ENCODE measurements at places on chromosomes 6 and 20.

- no peak for DNase-seq
Measured at GRCh38 chr20:36663031-36663430, 17.0 kb upstream of the SLA2 start.

DNA sequence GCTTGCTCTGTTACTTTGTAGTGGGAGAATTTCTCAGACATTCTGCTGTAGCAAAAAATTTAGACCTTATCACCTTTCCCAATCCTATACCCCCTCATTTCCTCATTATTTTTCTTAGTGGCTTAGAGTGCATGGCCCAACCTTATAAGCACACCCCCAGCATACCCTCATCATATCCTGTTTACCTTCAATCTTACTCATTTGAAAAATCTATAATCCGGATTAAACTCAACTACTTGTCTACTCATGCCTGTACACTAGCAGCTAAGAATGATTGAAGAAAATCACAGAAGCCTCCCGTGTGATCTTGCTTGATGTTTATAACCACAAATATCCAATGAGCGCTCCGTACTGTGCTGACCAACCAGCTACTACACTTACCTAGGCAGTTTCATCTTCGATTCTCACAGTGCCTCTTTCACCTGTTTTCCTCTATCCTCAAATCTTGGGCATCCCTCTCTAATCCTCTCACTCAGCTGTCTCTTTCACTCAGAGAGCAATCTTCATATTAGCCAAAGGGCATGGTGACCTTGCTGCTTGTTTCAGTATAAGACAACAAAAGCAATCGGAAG, 36.6 kb downstream of the AIG1 start:
- peak; percentile 18 for DNase-seq

GRCh38 chr20:34062570-34063482, 49.2 kb downstream of the EIF2S2 start:
- no peak for DNase-seq

DNA sequence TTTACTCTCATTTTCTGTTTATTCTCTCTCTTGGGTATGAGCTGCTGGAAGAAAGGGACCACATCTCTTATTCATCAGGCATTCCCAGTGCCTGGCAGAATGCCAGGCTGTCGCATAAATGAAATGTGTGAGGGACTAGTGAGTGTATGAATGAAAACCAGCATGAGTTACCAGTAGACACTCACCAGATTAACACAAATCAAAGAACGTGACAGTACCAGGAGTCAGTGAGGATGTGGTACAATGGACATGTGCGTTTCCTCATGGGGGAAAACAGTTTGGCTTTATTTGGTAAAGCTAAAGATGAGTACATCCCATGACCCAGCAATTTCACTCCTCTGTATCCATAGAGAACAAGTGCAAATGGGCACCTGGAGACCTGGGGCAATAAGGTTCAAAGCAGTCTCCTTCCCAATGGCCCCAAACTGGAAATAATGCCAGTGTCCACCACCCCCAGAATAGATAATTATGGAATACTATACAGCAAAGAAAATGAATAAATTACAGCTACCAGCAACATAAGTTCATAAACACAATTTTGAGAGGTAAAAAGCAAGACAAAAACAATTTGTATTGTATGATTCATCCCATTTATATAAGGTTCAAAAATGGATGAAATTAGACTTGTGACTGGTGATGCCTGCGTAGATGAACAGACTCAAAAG, 93.3 kb downstream of the CDH22 start:
- DNase-seq, result no peak

DNA sequence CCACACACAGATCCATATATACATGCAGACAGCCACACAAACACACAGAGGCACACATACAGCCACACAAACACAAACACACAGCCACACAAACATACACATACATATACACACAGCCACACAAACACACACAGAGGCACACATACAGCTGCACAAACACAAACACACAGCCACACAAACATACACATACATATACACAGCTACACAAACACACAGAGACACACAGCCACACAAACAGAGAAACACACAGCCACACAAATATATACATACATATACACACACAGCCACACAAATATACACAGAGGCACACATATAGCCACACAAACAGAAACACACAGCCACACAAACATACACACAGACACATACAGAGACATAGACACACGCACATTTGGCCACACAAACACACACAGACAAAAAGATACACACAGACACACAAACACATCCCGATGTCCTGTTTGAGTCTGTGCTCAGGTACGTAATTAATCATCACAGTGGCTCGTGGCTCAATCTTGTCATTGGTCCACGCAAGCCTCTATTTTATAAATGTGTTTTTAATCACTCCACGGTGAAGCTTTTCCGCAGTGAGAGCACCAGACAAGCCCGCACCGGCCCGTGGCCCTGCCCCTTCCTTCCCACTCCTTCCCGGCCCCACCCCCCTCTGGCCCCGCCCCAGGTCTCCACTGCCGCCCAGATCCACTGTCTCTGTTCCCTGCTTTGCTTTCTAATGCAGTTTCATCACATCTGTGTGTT, 135.3 kb downstream of the CDH4 start:
- DNase-seq, result no peak

DNA sequence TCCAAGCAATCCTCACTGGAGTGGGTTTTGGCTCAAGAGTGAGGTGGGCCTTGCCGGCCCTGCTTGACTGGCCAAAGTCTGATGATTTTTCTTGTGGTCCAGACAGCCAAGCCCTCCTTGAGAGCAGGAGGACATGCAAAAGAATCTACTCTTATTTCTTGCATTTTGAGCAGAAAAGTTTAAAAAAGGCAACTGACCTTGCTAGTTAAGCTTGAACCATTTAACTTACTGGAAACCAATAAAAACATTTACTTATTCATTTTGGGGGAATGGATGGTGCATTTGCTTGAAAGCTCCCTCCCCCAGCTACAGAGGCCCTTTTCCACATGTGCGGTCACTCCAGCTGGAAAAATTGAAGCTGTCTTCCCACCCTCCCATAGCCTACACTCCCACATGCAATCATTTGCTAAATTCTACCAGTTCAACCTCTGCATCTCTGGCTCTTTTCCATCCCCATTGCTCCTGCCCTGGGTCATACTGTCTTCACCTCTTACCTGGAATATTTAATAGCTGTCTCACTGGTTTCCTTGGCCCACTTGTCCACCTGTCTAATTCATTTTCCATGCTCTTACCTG, 527.9 kb downstream of the DHX35 start:
- DNase-seq, result no peak

GRCh38 chr20:7985916-7986315, 33.6 kb downstream of the TMX4 start:
- DNase-seq, result no peak

DNA sequence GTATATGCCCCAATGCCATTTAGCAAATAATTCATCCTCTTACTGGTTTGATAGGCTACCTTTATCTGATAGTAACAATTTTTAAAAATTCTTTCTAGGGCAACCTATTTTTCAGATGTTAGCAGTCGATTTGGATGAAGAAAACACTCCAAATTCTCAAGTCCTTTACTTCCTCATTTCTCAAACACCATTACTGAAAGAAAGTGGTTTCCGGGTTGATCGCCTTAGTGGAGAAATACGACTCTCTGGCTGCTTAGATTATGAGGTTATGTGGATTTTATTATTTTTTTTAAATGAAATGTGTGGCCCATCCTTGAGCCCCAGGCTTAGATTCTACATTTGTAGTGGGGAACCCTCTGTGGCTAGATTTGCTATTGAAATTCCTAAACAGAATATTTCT, 26.3 kb downstream of the CDH26 start:
- DNase-seq, result no peak

- no peak for DNase-seq
Measured at GRCh38 chr6:48057601-48058000, 53.4 kb downstream of the PTCHD4 start.

GRCh38 chr20:19913349-19913748, 103.8 kb upstream of the NAA20 start:
- DNase-seq, result no peak

- no peak for DNase-seq
Measured at GRCh38 chr6:149138699-149139294, 178.7 kb upstream of the TAB2 start.

GRCh38 chr20:46905364-46906125, 10.9 kb downstream of the EYA2 start:
- no peak for DNase-seq

DNA sequence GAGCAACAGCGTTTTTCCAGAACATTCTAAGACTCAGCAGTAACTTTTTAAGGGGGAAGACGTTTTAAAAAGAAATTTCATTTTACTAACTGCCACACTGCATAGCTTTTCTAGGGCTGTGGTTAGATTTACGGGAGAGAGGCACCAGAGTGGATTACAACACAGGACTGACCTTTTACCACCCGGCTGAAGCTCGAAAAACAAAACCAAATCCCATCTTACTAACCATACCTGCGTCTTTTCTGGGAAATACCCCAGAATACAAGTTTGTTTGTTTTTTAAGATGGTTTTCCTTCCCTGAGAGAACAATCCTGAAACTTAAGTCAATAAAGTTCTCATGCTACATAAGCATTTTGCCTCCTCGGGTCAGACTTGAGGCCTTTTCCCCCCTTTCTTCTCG, 209.3 kb upstream of the SOX4 start:
- DNase-seq, result no peak

- DNase-seq, result no peak
Measured at GRCh38 chr20:44279228-44279627, 31.8 kb downstream of the FITM2 start.

DNA sequence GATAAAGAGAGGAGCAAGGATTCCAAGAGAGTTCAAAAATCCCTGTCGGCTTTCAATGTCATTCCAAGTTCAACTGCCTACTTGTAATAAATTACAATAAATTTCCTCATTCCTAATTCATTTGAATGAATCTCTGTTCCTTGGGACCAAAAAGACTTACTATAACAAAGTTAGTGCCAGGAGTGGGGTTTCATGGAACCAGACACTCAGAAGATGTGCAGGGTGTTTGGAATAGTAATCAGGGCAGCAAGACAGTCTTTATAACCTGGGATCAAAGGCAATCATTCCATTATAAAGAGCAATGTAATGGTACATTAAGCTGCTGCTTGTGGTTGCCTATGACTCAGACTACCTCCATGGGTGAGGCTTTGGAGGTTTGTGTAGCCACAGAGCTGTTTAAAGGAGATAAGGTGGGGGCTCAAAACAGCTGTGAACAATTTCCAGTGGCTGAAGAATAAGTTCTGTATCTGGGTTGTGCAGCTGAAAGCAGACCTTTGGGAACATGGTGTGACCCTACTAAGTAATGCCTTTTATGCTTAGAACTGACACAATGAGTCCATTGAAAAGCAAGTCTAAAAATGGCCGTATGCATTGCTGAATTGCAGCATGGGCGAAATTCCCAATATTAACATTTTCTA, 159.9 kb downstream of the LINC00237 start:
- no peak for DNase-seq

- DNase-seq, result no peak
Measured at GRCh38 chr20:24960861-24961260, 11.8 kb downstream of the CST7 start.

- DNase-seq, result no peak
Measured at GRCh38 chr6:38153798-38154345, 334.3 kb downstream of the ZFAND3 start.

DNA sequence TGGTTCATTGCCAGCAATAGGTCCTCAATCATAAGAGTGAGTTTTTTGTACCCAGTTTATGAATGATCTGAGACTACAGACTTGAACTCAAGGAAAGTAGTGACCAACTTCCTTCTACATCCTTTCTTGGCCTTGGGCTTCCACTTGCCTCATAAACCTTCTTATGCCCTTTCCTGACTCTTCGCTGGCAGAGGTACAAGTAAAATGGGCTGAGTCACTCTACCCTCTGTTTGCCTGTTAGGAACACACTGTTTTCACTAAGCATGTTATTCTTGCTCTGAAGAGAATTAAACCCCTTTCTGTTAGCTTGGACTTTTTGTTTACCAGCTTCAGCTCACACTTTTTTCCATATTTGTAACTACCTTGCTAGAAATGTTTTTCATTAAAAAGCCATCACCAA, 74.4 kb downstream of the PKHD1 start:
- no peak for DNase-seq

GRCh38 chr6:112205427-112206109, 48.8 kb downstream of the LAMA4 start:
- DNase-seq, result no peak

DNA sequence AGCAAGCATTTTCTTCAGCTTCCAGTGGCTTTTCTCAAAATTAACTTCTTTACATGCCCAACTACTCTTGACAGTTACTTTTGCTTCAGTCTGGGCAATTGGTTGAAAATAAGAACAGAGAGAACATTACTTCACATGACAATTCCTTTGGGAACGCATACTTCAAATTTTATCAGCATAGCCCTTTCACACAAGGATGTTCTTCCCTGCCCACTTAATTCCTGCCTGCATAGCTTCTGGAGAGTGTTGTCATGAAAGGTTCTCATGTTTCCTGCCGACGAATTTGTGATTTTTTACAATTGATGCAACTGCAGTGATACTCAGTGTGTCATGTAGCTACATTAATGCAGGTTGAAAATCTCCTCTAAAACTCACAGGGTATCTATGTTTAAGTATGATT, 22.0 kb upstream of the SNRNP48 start:
- DNase-seq, result no peak

DNA sequence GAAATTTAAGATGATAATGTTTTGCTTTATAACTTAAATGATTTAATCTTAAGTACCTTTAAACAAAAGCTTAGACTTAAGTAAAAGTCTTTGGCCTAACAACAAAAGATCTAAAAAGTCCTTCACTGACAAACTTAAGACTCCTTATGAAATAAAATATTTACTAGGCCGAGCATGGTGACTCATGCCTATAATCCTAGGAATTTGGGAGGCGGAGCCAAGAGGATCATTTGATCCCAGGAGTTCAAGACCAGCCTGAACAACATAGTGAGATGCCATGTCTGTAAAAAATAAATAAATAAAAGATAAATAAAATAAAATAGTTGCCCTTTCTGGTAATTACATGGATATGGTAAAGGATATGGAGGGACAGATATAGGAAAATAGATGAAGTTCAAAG, 12.4 kb downstream of the KATNA1 start:
- DNase-seq, result no peak
